ENCODE measurements at places on chromosomes 5 and 9.

DNA sequence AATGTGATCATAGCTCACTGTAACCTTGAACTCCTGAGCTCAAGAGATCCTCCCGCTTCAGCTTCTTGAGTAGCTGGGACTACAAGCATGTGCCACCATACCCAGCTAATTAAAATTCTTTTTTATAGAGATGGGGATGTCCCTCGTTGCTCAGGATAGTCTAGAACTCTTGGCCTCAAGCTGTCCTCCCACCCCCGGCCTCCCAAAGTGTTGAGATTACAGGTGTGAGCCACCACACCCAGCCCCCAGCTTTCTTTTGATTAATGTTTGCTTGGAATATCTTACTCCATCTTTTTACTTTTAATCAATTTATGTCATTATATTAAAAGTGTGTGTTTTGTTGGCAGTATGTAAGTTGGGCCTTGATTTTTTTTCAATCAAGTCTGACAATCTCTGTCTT is 59.4 kb upstream of the EXOC3 start:
- no peak for DNase-seq

- DNase-seq, result no peak
Observed at GRCh38 chr5:95649842-95650620, 3.5 kb downstream of the RFESD start.

DNA sequence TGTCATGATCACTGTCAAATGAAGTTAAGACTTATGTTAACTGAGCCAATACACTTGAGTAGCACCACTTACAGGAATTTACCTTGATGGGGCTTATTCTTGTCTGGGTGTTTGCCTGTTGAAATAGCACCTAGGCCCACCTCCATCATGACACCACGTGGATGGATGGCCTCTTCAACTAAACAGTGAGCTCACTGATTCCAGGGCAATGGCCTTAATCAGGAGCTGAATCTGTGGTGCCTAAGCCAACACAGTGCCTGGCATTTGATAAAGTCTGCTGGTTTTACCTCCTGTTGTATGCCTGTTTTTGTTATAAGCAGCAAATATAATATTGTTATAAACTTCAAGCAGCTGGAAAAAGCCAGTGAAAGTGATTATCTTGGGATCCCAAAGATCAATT is 190.5 kb downstream of the LURAP1L start:
- no peak for DNase-seq

- no peak for DNase-seq
Observed at GRCh38 chr9:36337002-36337401, 63.1 kb downstream of the RNF38 start.

DNA sequence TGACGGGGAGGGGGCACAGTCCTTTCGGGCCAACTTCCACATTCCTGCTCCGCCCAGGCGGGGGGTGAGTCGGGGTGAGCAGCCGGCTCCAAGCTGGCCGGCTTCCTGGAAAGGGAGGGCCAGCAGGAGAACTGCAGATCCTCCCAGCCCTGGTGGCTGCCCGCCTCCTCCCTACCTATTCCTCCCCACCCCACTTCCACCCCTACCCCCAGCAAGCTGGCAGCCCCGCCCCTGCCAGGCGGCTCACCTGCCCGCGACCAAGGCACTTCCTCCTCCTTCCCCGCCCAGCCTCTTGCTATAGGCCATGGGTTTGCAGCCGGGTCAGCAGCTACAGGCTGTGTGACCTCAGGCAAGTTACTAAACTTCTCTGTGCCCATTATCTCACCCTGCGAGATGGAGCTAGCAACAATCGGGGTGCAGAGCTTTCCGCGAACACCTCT is 5.6 kb upstream of the IRF1 start:
- peak; percentile 76 for DNase-seq

- no peak for DNase-seq
Observed at GRCh38 chr5:105982526-105982925, 1688.2 kb downstream of the EFNA5 start.
